ENCODE measurements at places on chromosomes 3 and 15. TPM values are rescaled to one million over a fixed set of nuclear protein-coding genes. Genes with fewer than 3 reads are reported as not detected.

DNA sequence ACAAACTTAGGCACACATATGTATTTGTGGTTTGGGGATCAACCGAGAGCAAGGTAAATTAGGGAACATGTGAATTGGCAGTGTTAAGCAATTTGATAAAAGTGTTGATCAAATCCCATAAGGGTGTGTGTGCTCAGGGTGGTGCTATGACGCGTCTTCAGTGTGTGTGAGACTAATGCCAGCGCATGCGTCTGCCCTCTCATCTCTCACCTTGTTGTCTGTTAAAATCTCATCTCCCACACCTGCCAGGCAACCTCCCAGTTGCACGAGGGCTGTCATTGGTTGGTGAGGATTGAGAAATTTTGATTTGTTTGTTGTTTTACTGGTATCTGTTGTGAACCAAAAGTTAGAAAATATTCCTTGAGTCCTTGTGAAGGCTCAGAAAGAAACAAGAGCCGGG is 137.2 kb upstream of the ICE2 start:
- DNase-seq: no peak

GRCh38 chr3:99516936-99517335 is 121.5 kb upstream of the COL8A1 start:
- no peak for DNase-seq

Gene LINGO1
- not detected for total RNA-seq

DNA sequence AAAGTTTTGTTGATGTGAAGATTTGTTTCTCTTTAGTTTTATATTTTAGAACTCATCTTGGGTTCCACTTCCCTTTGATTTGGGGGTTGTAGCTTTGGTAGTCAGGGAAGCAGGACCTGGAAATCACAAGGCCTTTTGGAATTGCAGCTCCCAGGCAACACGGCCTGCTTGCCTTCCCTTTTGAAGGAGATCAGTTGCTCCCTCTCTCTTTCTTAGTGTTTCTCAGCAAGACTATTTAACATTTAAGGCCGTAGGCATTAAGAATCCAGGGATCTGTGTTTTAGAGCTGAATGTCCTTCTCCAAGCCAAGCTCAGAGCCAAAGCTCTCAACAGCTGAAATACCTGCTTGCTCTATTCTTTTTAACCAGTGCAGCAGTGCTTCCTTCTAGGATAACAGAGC is 310.3 kb downstream of the PTPRG start:
- no peak for DNase-seq

DNA sequence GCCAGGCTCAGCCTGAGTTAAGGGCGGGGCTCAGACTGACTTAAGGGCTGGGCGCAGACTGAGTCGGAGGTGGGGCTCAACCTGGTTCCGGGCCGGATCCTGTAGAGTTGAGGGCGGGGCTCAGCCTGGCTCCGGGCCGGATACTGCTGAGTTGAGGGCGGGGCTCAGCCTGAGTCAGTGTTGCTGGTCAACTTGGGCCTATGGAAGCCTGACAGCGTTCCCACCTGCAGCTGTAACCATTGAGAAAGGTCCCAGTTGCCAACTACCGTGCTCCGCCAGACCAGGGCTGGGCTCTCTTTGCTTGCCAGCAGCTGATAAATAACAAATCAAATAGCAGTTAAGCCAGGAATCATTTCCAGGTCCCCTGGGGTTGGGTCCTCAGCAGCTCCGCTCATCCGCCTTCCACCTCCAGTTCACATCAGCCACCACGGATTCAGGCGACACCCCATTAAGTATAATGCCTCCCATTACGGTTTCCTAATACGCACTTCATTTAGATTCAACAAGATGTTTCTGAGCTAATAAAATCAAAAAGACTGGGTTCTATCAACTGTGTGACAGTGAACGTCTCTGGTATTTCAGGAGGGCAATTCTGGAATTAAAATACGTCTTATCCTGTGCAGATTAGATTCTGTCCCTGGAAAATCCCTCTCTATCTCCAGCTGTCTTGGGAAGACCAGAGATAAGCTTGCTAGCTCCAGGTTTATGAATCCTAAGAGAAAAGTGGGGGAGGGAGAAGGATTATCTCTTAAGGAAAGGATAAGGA is 7.3 kb downstream of the GRIP2 start:
- no peak for DNase-seq

Gene BOC
- 10.7 TPM for total RNA-seq

GRCh38 chr3:124266487-124266886 is 274.6 kb upstream of the ROPN1 start:
- DNase-seq: no peak

Gene SPATA12
- 0.19 TPM for total RNA-seq

DNA sequence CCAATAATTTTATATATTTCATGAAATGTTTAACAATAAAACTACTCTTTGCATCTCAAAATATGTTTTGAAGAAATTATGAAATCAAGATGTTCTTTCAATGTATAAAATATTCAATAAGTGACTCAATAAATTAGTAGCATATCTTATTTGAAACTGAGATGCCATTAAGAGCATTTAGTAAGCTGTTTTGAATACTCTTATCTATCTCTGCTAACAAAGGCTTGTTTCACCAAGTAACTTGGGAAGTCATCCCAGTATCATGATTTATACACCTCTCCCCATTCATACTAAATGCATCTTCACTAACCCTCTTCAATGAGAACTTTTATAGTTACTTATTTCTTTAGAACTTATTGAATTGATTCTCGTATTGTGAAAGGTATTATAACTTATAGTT is 43.1 kb downstream of the TNIK start:
- DNase-seq: no peak

DNA sequence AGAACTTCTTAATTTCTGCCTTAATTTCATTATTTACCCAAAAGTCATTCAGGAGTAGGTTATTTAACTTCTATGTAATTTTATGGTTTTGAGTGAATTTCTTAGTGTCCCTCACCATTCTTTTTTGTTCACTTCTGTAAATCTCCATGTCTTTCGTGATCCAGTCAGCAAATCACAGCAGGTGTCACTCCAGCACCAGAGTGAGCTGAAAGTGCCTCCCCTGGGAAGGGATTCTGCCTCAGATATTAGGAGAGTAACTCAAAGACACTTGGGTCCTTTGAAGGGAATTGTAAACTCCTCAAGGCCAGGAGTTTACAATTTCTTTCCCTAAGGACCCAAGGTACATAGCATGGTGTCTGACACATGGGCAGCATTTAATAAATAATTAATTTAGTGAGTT is 207.6 kb upstream of the AZI2 start:
- no peak for DNase-seq

Gene GCSAM
- not detected for total RNA-seq

- peak; percentile 69 for DNase-seq
Measured at GRCh38 chr15:90143166-90143655, 40.9 kb upstream of the IDH2 start.

- no peak for DNase-seq
Measured at GRCh38 chr3:73600293-73600938, 24.3 kb downstream of the PDZRN3 start.

DNA sequence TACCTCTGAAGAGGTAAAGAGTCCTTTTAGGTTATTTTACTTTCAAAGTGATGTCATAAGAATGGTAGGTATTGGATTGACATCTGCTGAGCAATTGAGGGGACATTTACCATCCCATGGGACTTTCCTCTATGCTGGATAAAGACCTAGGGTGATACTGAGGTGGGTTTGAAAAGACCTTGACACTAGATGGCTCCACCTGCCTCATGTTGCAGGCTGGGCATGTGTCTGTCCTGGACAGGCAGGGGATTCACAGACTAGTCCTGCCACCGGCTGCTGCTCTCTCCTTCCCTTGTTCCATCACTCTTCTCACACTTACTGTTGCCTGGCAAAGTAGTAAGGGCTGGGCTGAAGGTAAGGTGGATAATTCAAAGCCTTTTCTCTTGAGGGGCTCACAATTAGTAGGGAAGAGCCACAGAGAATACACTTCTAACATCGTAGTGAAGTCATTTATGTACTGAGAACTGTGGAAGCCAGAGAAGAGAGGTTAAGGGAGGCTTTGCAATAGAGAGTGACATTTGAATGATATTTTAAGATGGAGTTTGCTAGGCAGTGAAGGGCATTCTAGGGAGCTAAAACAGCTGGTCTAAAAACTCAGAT is 27.7 kb downstream of the TRAK1 start:
- DNase-seq: peak; percentile 55

Gene TP63
- 2.5 TPM for total RNA-seq
